ENCODE measurements at places on chromosomes 16 and 17. TPM values are rescaled to one million over a fixed set of nuclear protein-coding genes. Genes with fewer than 3 reads are reported as not detected.

Gene MYH1
- not detected for total RNA-seq

- DNase-seq: no peak
These were observed 60.7 kb upstream of the TEX2 start for GRCh38 chr17:64323774-64324173.

DNA sequence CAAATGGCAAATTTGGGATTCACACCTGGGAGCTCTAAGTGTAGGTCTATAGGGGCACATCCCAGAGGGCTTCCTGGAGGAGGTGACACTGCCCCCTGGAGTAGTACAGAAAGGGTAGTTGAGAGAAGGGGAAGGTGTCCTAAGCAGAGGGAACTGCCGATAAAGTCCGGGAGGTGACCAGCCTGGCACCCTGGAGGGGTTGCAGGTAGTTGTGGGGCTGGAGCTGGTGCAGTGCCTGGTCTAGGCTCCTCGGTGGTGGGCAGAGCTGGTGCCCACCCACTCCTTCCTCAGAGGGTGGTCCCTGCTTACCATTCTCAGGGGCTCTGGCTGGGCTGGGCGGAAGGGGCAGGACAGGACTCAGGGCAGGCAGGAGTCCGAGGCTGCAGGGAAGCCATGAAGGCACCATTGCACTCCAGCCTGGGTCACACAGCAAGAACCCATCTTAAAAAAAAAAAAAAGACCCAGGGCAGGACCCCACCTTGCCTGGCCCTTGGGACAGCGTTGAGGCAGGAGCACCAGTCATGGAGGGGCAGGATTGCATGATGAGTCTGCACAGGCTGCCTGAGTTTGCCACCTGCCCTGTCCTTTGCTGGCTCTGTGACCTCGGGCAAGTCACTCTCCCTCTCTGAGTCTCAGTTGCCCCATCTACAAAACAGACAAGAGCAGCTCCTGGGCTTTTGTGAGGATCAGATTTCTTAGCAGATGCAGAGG is 43.8 kb downstream of the LAT start:
- DNase-seq: peak; percentile 64

Gene KRT33B
- 0.32 TPM for total RNA-seq

Gene CYGB
- total RNA-seq: 11.7 TPM
